ENCODE measurements at places on chromosomes 11 and 22.

DNA sequence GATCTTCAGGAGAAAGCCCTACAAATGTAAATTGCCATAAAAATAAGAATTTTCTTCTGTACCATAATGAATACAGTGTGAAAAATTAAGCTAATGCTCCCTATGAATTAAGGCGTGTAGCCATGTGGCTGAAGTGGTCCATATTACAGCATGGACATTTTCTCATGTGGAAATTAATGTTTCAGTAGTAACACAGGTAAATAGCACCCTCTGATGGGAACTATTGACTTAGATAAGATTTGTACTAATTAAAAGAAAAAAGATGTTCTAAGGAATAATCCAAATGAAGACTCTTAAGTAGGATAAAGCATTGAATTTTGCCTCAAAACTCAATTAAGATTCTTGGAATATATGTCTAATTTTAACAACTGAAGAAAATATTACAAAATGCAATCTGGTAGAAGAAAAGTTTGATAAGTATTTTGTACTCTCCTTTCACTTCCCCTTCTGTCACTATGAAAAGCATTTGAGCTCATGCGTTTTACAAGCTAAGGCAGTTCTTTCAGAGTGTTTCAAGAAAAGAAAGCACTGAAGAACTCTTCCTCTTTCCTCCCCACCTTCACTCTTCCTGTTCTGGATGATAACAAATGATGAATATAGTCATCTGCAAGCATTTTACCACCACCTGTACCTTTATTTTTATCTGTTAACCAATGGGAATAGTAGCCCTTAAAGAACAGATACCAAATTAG lies 9.9 kb upstream of the OR8D2 start:
- DNase-seq: peak; percentile 42

DNA sequence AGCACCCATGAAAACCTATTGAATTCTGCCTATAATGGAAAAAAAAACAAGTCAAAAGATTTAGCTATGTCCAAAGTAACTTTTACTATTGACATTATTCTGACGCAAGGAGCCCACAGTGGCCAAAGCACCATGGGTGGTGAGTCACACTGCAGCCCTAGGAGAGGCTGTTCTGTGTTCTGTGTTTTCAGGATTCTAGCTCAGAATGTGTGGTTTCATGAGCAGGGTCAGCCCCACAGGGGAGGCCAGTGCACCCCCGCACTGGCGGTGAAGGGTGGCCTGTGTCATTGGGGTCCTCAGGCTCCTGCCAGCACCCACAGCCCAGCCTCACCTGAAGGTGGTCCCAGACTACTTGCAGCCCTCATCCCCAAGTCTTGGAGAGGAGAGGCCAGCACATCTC lies 112.2 kb downstream of the BRD1 start:
- peak; percentile 26 for DNase-seq

DNA sequence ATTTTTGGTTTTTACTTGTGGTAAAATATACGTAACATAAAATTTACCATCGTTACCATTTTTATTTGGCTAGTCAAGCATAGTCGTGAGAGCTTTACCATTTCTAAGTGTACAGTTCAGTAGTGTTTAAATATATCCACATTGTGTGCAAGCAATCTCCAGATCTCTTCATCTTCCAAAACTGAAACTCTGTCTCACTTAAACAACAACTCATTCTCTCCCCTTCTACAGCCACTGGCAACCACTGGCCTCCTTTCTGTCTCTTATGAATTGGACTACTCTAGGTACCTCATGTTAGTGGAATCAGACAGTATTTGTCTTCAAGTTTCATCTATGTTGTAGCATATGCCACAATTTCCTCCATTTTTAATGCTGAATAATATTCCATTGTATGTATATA lies 37.4 kb downstream of the SMC1B start:
- DNase-seq: no peak

DNA sequence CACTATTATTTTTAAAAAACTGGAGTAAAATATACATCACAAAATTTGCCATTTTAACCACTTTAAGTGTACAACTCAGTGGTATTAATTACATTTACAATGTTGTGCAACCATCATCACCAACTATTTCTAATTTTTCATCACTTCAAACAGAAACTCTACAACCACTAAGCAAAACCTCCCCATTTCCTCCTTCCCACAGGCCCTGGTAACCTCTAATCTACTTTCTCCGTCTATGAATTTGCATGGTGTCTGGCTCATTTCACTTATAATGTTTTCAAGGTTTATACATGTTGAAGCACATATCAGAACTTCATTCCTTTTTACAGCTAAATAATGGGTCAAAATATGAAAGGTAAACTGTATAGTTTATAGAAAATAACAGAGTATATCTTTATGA lies 24.4 kb downstream of the DDI1 start:
- no peak for DNase-seq

GRCh38 chr22:44080936-44081861 lies 57.1 kb downstream of the PARVB start:
- peak; percentile 76 for DNase-seq

GRCh38 chr11:8247312-8247711 lies 16.4 kb downstream of the LMO1 start:
- peak; percentile 35 for DNase-seq

GRCh38 chr11:27700351-27701301 lies at the start of gene BDNF:
Gene BDNF (minus strand): TSS chr11:27700455. CDS start chr11:27658564, 41,891 bp downstream.
- no peak for DNase-seq

DNA sequence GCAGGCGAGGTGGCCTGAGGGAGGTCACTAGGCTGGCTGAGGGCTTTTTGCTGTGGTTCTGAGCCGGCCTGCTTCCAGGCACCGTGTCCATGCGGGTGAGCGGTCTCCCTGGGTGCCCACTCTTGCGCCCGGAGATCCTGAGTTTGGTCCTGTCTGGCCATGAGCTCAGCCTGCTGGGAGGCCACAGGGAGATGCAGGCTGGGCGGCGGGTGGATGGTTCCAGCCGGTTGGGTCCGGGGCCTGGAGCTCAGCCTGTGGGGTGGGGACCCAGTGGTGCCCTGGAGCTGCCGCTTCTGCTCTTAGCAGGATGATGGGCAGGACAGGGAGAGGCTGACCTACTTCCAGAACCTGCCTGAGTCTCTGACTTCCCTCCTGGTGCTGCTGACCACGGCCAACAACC lies 18.5 kb downstream of the TPCN2 start:
- no peak for DNase-seq

DNA sequence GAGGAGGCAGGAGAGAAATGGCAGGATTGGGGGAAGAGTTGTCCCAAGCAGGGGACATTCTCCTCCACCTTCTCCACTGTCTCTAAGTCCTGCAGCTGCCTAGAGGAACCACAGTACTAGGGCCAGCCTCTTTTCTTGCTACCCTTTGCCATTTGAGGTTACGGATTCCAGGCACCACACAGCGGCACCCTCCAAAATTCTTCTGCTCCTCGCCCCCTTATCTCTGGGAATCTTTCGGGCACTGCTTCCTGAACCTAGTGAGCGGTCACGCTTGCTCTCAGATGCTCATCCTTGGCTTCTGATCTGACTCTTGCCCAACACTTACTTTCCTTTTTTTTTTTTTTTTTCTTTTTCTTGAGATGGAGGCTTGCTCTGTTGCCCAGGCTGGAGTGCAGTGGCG lies 26.6 kb upstream of the XBP1 start:
- no peak for DNase-seq

DNA sequence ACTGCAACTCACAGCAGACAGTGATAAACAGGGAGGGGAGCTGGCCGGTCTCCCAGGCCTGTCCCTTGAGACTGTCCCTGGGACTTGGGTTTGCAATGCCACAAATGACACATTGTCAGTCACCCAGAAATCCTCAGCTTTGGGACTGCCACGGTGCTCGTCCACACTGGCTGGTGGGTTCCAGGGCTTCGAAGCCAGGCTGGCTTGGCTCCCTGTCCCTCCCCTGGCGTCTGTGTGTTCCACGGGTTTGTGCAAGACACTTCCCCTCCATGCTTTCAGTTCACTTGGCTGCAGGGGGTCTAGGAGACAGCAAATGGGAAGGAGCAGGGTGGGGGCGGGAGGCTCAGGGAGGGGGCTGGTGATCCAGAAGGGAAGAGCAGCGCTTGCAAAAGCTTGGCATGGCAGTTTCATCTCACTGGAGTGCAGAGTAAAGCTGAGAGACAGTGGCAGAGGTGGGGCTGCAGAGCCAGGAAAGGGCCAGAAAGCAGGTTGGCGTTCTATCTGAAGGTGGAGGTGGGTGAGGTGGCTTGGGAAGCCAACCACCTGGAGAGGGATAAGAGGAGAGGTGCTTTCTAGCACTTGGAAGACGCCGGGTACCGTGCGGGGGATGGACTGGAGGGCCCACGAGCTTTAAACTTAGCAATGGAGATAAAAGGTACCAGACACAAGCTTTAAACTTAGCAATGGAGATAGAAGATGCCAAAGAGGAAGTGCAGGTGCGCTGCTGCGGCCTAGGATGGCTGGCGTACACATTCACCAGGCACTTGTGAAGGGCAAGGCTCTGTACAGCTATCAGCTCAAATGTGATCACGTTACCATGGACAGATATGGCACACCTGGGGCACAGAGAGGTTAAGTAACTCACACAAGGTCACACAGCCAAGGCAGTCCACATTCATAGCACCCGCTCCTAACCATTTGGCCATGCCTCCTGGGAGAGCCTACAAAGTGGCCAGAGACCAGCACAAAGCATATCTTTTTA lies 86.4 kb upstream of the SHISAL1 start:
- DNase-seq: peak; percentile 13

- DNase-seq: peak; percentile 12
These were observed 112.9 kb downstream of the SPON1 start for GRCh38 chr11:14075118-14076078.

GRCh38 chr22:32378707-32379272 lies 21.1 kb downstream of the RFPL3 start:
- DNase-seq: peak; percentile 44

DNA sequence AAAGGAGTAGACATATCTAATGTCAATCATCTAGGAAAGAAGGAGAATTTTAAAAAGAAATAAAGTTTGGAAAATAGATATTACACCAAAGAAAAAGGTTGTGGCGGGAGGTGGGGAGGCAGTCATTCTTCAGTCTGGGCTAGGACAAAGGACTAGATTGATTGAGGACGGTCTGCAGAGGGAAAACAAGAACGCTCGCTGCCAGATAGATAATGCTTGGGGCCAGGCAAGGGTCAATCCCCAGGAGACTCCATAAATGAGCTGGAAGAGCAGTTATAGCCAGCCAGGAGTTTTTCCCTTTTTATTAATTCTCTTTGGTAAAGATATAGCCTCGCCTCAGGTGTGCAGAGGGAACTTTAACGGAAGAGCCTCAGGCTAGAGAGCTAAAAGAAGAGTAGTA lies 6.3 kb downstream of the TRPC6 start:
- DNase-seq: no peak

DNA sequence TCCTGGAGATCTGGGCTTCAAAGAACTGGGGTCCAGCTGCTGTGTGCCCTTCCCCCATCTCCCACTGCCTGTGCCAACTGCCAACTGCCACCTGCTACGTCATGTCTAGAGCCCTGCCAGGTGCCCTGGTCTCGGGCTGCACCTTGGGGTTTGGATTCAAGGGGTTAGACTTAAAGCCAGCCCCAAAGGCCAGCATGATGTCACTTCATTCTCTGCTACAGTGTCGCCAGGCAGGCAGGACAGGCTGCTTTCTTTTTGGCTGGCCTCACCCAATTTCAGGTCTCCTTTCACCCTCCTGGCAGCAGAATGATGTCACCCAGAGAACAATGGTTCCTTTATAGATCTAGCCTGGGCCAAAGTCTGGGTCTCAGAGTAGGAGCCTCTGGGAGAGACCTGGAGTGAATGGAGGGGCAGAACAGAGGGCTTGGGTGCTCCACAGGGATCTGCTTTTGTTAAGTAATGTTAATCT lies 79.5 kb upstream of the CRYBB3 start:
- no peak for DNase-seq

- no peak for DNase-seq
These were observed 102.7 kb upstream of the MTNR1B start for GRCh38 chr11:92866679-92867282.

GRCh38 chr11:108904480-108904879 lies 239.6 kb downstream of the DDX10 start:
- DNase-seq: no peak

DNA sequence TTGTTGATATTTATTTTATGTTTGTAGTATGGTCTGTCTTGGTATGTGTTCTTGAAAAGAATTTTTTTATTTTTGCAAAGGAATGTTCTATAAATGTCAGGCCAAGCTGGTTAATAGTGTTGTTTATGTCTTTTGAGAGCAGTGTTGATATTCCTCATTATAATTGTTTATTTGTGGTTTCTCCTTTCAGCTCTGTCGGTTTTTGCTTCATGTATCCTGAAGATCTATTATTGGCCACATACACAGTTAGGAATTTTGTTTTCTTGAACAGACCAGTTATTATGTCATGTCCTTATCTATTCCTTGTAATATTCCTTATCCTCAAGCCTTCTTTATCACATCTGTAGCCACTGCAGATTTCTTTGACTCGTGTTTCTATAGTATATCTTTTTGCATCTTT lies 56.5 kb downstream of the PDHX start:
- DNase-seq: no peak

DNA sequence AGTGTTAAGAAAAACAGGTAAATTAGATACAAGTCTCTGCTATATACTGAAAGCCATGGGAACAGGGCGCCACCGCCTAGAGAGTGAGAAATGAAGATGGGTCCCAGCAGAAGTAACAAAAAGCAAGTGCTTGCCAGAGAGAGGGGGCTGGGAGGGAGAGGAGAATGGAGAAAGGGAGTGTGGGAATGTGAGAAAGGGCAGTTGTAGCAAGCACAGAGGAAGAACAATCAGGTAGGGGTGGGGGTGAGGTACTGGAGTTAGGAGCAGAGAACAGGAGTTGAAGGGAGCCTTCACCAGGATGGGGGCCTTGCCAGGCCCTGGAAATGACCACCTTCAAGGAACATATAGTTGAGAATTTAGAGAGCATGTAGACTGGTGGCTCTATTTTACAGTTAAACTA lies 66.8 kb downstream of the TCF20 start:
- no peak for DNase-seq

- DNase-seq: no peak
These were observed 3.6 kb upstream of the CSNK1E start for GRCh38 chr22:38320605-38321402.

- no peak for DNase-seq
These were observed 7.0 kb downstream of the OR4X1 start for GRCh38 chr11:48270621-48271020.

DNA sequence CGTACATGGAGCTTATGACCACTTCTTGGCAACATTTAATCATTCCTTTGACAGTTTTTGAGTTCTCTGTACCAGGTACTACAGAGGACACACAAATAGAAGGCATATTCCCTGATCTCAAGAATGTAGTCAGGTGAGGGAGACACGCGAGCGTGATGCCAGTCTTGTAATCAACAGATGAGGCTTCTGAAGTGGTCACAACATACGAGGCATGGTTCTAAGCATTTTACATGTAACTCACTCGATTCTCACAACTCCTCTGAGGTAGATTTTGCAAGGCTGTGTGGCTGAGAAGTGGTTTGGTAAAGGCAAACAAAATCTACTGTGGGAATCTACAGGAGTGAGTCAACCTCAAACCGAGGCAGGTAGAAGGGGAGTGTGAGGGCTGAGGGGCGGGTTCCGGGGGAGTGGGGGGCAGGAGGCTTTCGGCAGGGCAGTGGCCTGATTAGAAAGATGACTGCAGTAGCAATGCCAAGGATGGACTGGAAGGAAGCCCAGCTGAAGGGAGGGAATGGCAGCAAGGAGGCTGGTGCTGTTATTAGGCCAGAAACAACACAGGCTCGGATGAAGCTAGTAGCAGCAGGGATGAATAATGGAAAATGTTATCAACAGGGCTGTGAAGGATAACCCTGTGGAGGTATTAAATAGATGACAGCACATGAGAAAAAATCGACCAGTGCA lies 63.8 kb downstream of the ST14 start:
- no peak for DNase-seq
